ENCODE measurements at places on chromosomes 5 and 9.

DNA sequence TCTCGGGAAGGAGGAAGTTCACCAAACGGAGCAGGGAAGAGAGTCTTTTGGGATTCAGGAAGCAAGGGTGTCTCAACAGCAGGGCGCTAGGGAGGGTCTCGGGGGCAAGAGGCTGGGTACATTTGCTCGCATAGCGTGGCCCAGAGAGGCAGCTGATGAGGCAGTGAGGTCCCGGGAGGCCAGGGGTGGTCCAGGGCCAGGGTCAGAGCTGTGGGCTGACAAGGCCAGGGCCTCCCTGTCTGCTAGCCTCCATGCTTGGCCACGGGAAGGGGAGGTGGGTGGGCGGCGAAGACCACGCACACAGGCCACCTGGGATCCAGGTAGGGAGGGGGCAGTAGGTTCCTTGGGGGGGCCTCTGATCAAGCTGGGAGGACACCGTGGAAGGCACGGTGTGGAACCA, 6.0 kb downstream of the NDOR1 start:
- no peak for DNase-seq

DNA sequence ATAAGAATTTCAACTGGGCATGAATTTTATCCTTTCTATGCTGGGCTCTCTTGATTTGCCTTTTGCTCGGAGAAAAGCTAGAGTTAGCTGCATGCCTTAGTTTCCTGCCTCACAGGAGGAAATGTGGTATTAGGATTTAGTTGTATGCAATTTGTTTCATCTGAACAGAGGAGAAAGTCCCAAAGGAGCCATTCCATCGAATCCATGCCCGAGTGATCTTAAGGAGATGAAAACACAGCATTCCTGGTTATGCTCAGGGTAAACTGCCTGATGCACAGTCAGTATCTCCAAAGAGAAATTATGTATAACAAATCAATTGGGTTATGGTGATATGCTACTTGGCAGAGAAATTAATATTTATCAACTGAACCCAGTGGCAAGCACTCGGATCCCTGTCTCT, 51.1 kb downstream of the TTC1 start:
- no peak for DNase-seq

GRCh38 chr5:8429778-8430758, 561.1 kb downstream of the MTRR start:
- DNase-seq: no peak

DNA sequence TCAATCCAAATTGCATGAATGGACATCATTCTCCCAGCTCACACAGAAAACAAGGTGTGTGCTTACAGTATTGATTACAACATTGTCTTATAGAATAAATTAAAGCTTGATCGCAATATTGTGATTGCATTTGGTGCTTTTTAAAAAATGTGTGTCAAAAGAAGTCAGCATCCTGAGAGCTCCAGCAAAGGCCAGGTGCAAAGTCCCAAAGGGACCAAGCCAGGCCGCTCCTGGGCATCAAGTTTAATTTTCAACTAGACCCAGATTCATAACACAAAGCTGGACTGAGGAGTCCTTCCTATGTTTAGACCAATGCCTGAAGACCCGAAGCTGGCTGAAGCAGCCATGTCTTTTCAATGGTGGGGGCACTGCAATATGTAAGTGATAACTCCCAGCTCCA, 295.6 kb downstream of the IRX2 start:
- DNase-seq: no peak

GRCh38 chr9:98924946-98925820, 18.5 kb upstream of the COL15A1 start:
- no peak for DNase-seq

- no peak for DNase-seq
Observed at GRCh38 chr5:172487671-172488070, 33.3 kb upstream of the SH3PXD2B start.

GRCh38 chr9:113488490-113488889, 25.0 kb downstream of the RGS3 start:
- no peak for DNase-seq

DNA sequence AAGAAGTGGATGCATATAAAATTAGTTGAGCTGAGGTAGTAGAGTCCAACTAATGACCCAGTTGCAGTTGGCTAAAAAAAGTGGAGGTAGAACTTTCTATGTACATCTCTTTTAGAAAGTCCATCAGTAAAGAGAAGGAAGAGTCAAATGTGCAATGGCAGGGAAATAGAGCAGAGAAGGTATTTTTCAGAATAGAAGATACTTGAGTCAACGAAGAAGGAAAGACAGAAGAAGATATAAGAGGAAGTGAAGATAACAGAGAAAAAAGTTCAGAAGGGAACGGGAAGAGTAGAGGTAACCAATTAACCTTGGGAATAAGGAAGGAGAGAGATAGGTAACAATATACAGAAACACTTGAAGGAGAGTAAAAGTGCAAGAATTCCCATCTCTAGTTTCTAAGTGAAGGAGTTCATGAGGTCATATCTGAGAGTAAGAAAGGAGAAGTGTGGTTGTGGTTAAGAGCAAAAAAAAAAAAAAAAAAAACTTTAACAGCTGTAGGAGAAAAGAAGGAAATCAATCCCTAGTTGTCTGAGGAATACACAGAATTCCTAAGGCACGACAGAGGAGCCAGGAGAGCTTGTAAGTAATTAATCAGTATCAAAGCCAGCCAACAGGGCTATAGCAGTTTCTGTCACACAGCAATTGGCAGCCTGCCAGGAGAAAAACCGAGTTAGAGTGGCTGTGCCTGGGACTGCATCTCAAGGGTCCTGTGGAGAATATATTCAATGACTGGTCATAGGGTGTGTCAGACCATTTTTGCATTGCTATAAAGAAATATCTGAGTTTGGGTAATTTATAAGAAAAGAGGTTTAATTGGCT, 61.0 kb downstream of the ARL15 start:
- DNase-seq: no peak

DNA sequence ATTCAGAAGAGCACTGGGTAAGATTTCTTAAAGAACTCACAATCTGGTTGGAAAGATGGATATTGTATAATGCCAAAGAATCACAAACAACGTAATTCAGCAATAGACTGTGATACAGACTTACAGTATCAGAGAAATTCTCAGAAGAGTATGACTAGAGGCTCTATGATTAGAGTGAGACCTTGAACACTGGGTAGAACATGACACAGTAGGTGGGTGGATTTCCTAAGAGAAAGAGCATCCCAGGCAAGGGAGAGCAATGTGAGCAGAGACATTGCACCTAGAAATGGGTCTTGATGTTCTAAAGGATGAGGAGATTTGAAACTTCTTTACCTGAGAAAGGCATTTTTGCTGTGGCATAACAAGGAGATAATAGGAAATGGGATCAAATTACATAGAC, 27.3 kb upstream of the CAST start:
- DNase-seq: no peak

GRCh38 chr5:54881286-54882005, 103.9 kb downstream of the ESM1 start:
- DNase-seq: no peak

DNA sequence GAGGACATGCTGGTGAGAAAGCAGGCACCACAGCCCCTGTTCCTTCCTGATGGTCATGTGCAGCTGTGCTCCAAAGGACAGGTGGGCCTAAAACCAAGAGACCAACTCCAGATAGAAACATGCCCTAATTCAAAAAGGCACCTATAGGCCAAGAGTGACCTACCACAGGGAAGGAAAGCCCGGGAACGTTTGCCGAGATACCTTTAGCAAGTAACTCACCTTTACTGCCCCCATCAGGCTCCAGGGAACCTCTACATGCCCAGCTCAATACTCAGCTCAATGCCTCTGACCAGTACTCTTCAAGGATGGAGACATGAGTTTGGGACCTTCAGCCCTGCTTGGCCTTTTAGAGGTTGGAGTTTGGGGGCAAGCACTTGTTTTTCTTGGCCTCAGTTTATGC, 172.8 kb upstream of the FSTL4 start:
- DNase-seq: no peak

DNA sequence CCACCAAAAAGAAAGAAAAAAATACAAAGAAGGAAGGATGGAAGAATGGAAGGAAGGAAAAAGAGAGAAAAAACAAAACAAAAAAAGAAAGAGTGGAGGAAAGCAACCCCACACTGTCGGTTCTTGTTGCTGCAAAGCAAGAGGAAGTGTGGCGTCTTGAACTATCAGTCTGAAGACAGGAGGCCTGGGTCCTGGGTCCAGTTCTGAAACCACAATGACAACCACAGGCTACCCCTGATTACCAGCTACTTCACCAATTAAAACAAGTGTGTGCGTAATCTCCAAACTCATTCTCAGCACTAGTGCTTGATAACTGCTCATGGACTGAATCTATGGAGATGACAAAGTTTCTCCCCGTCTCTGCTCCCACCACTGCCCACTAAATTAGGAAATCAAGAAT, 93.7 kb downstream of the RASEF start:
- DNase-seq: no peak

DNA sequence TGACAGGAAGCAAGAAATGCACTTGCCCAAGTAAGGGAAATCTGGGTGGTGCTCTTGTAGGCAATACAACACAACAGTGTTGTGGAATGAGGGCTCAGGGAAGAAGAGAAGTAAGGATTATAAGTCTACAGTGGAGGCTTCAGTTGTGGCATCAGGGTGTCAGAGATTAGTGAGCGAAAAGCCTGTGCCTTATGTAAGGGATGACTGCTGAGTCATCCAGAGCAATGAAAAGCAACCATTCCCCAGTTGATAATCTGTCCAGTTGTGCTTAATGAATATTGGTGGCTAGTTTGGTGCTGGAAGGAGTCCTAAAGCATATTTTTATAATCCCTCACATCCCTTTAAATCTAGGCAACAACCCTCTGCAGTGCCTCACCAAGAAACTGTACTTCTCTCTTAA, 42.0 kb downstream of the FBXO38 start:
- no peak for DNase-seq

- DNase-seq: peak; percentile 26
Observed at GRCh38 chr5:176781638-176782570, 28.5 kb upstream of the UNC5A start.

GRCh38 chr9:20728493-20729220, 44.6 kb downstream of the FOCAD start:
- DNase-seq: peak; percentile 9

- DNase-seq: peak; percentile 62
Observed at GRCh38 chr9:129320575-129321285, 142.7 kb upstream of the IER5L start.

DNA sequence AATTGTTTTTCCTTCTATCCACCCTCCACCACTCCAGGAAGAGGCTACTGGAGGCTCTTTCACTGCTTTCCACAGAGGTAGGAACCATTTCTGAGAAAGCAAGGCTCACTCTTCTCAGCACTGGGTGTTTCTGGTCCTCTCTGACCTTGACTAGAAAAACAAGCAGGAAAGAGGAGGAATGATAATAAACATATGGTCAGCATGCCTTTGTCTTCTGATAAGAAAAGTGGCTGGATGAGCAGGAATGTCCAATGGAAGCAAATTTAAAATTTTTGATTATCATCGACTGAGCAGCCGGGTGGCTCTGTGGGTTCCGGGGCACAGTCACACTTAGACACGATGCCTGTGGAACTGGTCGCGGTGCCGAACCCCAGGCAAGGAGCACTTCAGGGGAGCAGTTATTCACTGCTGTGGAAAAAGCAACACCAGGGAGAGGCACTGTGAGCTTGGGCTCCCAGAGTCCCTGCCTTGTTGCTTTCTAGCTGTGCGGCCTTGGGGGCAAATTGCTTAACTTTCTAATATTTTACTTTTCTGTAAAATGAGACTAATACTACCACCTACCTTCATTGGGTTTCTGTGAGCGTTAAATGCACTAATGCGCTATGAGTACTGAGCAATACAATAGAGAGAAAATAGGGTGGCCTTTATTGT, 157.0 kb upstream of the LHFPL2 start:
- DNase-seq: no peak

- DNase-seq: no peak
Observed at GRCh38 chr5:130034566-130035210, 130.4 kb downstream of the CHSY3 start.

DNA sequence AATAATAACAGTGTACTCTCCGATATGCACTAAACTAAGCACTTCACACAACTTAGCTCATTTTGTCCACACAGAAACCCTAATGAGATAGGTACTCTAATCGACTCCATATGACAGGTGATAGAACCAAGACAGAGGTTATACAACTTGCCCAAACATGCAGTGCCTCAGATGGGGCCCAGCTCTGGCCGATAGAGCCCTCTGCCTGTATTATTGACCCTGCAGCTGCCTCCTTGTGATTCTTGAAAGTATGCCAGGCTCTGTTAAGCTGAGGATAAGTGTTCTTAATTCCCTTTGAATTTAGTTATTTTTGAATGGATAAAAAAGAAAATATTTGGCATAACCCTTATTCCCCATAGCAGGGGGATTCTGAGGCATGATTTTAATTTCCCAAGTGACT, 78.5 kb downstream of the HMHB1 start:
- no peak for DNase-seq

- DNase-seq: no peak
Observed at GRCh38 chr9:83271665-83272071, 208.7 kb upstream of the RASEF start.

GRCh38 chr9:95185956-95186355, 131.6 kb downstream of the FANCC start:
- no peak for DNase-seq

GRCh38 chr9:72974501-72974900, 21.6 kb upstream of the ALDH1A1 start:
- DNase-seq: no peak

GRCh38 chr5:72480841-72481240, 26.4 kb downstream of the ZNF366 start:
- DNase-seq: no peak

GRCh38 chr9:97638666-97639065, 5.0 kb downstream of the NCBP1 start:
- no peak for DNase-seq

All from smooth muscle cell of the brain vasculature (primary cell).